ENCODE measurements at places on chromosomes 7 and 10.
A peak's percentile ranks its signal among the peaks of the same experiment; 100 is the strongest.

GRCh38 chr7:18913106-18913505 lies 204.3 kb downstream of the TWIST1 start:
- DNase-seq, result no peak

- DNase-seq, result no peak
These were observed 123.9 kb downstream of the CACNA2D1 start for GRCh38 chr7:82319674-82320118.

GRCh38 chr10:27783660-27784059 lies 38.0 kb upstream of the MKX start:
- no peak for DNase-seq

- DNase-seq, result no peak
These were observed 18.5 kb upstream of the TRIM56 start for GRCh38 chr7:101066833-101067177.

DNA sequence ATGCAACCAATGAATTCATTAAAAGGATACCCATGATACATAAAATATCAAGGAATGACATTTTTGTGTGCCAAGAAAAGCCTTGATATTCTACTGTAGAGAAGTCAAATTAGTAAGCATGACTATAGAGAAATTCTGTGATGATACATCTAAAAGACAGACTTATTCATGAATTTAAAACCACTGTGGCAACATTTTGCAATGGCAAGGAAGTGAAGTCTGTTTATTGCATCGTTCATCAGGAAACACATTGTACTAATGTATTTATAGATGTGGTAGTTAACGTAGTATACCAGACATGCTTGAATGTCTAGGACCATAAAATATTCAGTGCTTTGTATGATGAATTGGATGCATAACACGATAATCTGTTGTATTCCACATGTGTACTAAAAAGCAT lies 9.3 kb upstream of the CLEC5A start:
- DNase-seq, result no peak

GRCh38 chr10:79938728-79939406 lies 10.0 kb downstream of the SFTPD start:
- no peak for DNase-seq

- DNase-seq, result no peak
These were observed 1.5 kb downstream of the KLHL7 start for GRCh38 chr7:23106823-23107663.

GRCh38 chr10:97234400-97234799 lies 48.6 kb upstream of the SLIT1 start:
- DNase-seq, result peak; percentile 30

DNA sequence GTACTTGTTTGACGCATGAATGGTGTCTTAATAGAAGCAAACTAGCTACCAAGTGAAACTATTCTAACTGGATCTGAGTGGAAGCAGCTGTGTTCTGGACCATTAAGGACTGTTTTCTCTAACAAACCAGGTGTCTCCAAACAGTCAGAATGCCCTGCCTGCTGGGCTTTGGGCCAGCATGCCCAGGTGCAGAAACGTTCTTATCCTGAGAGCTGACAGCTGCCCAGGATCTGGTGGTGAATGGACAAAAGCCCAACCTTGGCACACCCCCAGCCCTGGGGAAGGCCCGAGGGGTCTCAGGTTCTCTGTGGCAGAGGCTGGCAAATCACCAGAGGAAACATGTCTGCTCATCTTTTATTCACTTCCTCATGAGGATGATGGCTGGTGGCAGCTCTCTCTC lies 48.2 kb upstream of the LAMB4 start:
- DNase-seq, result no peak

GRCh38 chr10:95422233-95422632 lies 131.4 kb upstream of the PDLIM1 start:
- no peak for DNase-seq

DNA sequence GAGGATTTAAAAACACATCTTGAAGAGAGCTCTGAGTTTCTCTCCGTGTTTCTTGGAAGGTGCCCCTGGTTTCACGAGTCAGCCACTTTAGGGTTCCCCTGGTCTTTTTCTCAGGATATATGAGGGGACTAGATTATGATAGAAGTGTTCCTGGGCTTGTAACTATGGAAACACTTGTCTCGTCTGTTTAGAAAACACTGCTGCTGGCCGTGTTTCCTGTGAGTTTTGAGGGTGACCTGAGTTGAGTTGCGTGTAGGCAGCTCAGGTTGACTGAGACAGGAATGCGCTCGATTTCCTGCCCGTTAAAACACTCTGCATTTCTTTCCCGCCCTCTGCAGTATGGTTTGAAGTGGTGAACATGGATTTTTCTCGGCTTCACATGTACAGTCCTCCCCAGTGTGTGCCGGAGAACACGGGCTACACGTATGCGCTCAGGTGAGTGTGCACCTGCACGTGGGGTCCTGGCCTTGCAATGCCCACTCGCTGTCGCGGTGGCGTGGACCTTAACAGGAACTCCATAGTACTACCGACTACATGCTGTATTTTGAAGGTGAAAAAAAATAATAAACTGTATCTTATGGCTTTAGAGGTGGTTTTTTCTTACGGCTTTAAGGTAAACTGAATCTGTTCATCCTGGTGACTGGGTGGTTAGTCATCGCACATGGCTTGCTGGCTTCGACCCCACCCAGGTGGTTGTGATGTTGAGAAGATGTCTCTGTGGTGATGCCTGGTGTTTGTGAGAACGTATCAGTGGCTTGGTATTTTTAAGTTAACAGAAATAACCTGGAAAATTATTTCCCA lies at the start of gene SUN1:
SUN1 (plus strand) TSS at position 310 of the 801 bp plus-strand sequence; CDS start at position 359, 49 bp downstream.
- DNase-seq, result no peak

DNA sequence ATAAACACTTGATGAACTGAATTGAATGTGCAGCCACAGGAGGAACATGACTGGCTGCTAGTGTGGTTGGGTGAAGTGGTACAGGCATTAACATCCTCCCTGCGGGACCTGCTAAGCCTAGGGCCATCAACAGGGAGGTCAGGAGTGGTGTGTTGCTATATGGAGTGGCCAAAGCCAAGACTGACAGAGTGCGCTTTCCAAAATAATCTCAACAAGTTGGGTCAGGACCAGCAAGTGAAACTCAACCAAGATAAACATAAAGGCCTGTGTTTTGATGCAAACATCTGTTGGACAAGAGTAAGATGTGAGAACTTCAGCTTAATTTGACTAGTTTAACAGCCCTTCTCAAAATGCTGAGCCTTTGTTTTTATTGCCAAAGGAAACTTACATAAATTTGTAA lies 97.7 kb downstream of the WDFY4 start:
- DNase-seq, result no peak

- no peak for DNase-seq
These were observed 252.7 kb upstream of the FERD3L start for GRCh38 chr7:19397911-19398310.

DNA sequence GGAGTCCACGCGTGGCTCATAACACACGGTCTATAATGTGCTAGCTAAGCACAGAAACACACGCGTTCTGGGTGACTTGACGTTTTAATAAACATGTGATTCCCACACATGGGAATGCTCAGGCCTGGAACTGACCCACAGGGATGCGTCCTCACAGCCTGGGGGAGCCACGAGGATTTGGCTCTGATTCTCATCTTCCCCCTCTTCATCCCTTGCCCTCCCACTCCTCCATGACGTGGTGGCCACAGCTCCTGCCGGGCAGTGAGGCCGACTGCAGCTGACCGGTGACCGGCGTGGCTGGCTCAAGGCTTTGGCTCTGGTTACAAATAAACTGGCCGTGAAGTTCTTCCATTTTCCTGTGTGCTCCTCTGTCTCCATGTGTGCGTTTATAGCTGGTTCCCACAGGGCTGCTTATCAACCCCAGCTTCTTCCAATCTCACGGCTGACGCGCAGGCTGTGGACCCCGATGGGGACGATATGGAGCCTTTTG lies 40.9 kb upstream of the KLF6 start:
- DNase-seq, result no peak

DNA sequence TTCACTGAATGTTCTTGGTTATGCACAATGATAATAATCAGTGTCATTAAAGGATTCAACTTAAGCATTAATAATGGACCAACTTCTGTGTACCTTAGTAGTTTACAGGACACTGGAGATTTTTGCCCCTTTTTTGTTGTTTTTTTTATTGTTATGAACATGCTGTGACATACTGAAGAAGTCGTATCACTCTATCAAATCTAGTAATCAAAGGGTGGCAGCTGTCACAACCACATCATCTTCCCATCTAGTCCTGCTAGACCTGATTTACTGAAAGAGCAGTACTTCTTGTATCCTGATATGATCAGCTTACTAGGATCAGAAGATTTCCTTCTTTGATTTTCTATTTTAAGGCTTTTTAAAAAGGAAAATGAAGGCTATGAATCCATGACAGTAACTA lies 504.6 kb upstream of the CELF2 start:
- DNase-seq, result no peak

DNA sequence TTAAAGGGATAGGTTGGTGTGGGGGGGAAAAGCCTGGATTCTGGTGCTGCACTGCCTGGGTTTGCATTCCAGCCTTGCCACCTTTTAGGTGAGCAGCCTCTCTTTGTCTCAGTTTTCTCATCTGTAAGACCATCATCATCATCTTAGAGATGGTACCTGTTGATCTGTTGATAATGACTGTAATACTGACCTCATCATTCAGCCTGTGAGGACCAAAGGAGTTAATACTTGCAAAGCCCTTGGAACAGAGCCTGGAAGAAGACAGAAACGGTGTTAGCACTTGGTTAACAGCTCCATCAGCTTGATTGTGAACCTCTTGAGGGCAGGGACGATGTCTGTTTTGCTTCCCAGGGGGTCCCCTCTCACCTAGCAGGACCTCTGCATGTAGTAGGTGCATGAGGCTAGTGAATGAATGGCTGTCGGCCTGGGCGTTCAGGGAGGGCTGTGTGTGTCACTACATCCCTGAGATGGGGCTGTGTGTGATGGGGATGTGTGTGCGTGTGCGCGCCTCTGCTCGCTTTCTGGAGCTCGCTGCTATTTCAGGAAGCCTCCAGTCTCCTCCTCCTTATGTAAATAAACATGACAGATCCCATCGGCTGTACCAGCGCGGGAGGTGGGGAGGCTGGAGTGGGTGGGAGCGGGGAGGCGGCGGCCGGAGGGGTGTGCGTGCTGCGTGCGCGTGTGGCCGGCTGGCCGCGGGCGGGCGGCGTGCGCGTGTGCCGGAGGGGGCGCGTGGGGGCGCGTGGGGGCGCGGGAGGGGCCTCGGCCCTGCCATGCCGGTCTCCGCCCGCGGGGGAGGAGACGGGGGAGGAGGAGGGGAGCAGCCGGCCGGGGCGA lies 61.2 kb downstream of the NEURL1 start:
- no peak for DNase-seq

GRCh38 chr7:106824458-106824857 lies 40.6 kb upstream of the PIK3CG start:
- no peak for DNase-seq

DNA sequence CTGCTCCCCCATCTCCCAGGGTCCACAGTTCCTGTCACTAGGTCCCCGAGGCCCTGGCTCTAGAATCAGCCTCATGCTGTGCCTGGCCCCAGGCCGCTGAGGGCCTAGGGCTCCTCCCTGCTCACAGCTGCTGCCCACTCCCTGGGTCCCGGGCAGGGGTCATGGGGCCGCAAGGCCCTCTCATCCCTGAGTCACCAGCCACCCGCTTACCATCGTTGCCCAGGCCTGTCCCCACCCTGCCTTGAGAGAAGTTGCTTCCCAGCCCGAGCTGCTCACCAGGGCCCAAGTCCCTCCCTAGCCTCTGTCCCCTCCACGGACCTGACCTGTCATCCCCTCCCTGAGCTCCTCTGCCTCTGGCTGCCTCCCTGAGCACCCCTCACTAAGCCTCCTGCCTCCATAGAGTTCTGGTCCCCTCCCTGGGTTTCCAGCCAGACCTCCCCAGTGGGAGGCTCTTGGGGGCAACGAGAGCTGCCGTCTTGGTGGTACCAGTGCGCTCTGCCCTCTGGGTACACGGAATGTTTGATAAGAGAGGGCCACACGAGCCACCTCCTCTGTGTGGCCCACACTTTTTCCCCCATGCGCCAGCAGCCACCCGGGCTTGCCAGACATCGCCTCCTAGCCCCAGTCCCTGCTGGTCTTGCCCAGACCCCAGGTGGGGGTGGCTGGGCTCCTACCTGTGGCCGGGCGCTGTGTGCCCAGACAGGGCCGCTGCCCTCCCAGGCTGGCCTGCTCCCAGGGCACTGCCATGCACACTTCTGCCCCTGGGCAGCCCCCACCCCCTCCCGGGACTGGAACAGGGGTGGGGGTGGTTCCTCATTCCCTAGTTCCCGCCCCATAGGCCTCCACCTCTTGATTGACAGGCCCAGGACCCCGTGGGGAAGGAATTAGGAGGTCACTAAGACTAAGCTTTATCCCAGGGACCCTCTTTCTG lies 21.3 kb downstream of the MLXIPL start:
- no peak for DNase-seq

DNA sequence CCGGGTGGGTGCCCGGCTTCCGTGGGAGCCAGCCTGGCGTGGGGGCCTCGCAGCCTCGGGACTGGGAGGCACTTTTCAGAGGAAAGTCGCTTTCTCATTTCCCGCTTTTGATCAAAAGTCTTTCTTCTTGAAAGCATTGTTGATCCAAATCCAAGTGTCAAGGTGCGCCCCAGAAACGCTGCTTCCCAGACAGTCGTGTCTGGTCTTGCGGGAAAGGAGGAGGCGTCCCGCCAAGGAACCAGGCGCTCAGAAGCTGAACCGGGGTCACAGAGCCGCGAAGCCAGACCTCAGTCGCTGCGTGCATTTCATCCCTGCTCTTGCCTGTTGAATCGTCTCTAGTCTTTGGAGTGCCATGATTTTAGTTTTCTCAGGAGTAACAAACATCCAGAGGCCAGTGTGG lies 1.1 kb upstream of the BNIP3 start:
- DNase-seq, result no peak

DNA sequence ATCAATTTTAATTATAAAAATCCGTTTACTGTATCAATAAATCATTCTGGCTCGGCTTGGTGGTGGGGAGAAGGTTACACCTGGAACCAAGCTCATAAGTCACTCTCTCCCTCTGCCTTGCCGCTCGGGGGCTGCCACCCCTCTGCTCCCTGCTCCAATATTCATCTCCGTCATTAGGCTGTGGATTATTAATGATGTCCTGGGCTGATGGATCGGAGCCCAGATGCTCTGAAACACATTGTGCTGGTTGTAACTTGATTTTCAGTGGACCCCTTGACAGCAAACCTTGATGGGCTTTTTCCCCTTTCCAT lies 314.2 kb downstream of the PLXNA4 start:
- DNase-seq, result no peak

Data from hematopoietic multipotent progenitor cell treated with erythropoietin and hydrocortisone succinate and interleukin-3 and kit ligand, for 17 days (in vitro differentiated cells).